Left colon (tissue), 2 donors: ENCODE measurements at places on chromosomes 3 and 15.

GRCh38 chr15:101266034-101266433 is 11.3 kb downstream of the SELENOS start:
- DNase-seq, result no peak

- DNase-seq, result no peak
Observed at GRCh38 chr15:81728726-81729125, 317.1 kb downstream of the MEX3B start.

GRCh38 chr15:67396114-67396513 is 124.8 kb upstream of the C15orf61 start:
- DNase-seq, result no peak

DNA sequence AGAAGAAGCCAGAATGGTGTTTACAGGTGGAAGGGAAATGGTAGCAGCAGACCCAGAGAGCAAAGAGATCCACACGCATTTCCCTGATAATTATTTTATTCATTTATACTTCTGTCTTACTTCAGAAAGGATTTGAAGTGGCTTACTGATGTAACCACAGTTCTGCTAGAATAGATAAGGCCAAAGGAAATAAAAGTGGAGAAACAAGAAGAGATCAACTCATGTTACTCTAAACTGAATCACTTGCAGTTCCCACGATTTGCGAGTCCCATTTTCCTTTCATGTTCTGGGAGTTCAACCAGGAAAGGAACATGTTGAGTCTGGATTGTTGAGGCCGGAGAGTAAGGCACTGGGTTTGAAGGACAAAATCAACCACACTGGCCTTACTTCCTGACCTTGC is 151.8 kb downstream of the MYRIP start:
- no peak for DNase-seq

DNA sequence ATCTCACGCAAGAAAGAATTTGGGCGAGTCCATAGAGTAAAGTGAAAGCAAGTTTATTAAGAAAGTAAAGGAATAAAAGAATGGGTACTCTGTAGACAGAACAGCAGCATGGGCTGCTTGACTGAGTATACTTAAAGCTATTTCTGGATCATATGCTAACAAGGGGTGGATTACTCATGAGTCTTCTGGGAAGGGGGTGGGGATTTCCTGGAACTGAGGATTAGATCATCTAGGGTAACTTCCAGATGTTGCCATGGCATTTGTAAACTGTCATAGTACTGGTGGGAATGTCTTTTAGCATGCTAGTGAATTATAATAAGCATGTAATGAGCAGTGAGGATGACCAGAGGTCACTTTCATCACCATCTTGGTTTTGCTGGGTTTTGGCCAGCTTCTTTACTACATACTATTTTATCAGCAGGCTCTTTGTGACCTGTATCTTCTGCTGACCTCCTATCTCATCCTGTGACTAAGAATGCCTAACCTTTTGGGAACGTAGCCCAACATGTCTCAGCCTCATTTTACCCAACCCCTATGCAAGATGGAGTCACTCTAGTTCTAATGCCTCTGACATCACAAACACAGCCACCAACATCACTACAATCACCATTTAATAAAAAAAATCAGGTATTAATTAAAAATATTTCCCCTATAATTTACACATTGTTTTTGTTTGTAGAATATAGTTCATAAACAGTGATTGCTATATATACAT is 890.7 kb upstream of the EPHA6 start:
- DNase-seq, result no peak

- no peak for DNase-seq
Observed at GRCh38 chr15:73607843-73608242, 25.3 kb downstream of the NPTN start.

DNA sequence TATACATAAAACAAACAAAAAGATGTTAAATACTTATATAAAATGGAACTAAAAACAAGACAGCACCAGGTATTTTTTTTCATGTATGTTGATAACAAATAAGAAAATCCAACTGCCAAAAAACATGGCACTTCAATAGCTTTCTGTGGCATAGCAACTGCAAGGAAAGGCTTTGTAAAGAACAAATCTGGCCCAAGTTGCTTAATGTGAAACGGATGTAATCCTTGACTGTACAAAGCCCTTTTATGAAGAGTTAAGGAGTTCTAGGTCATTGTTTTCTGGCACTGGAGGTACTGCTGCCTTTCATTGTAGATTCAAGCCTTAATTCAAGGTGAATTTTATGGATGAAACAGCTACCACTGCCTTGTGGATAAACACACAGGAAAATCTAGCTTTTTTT is 68.8 kb upstream of the SLC12A8 start:
- no peak for DNase-seq

DNA sequence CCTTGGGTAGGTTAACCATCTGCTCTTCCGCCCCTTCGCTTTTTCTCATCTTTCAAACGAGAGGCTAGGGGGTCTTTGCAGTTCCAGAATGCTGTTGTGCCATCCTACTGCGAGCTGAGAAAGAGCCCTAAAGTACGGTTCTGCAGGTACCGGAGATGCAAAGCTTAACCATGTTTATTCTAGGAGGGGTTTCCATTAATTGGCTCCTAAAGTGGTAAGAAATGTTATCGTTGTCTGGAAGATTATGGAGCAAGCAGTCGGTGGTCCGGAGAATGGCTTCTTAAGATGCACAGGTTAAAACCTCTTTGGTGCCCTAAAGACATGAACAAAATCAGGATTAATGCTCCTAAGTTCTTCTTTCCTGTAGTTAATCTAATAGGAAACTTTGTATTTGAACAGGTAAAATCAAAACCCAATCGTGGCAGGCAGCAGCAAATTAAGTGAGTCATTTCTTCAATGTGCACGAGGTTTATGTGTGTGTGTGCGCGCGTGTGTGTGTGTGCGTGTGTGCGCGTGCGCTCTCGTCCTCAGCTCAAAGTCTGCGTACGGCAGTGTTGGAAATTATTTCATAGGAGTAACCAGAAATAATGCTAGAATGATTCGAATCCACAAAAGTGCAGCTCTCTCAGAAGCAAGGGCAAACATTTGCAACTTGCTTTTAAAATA is 772 bp downstream of the FAM81A start:
- peak; percentile 76 for DNase-seq

DNA sequence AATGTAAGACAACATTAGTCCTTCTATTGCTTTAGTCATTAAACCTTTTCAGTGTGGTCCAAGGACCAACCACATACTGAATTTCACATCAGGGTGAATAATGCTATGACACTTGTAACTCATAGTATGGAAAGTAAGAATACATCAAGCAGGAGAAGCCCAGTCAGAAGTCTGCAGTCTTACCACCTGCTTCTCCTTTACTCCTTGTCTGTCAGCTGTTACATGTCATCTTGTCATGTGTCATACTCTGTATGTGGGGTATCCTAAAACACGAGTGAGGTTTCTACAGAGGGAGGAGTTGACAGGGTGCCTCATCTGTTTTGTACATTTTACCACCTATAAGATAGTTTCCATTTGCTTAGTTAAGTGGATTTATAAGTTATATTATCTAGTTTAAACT is 32.8 kb upstream of the EID1 start:
- no peak for DNase-seq

- DNase-seq, result no peak
Observed at GRCh38 chr15:89009080-89009479, 79.2 kb upstream of the ABHD2 start.

GRCh38 chr3:16842272-16843270 is 42.2 kb upstream of the PLCL2 start:
- peak; percentile 75 for DNase-seq

DNA sequence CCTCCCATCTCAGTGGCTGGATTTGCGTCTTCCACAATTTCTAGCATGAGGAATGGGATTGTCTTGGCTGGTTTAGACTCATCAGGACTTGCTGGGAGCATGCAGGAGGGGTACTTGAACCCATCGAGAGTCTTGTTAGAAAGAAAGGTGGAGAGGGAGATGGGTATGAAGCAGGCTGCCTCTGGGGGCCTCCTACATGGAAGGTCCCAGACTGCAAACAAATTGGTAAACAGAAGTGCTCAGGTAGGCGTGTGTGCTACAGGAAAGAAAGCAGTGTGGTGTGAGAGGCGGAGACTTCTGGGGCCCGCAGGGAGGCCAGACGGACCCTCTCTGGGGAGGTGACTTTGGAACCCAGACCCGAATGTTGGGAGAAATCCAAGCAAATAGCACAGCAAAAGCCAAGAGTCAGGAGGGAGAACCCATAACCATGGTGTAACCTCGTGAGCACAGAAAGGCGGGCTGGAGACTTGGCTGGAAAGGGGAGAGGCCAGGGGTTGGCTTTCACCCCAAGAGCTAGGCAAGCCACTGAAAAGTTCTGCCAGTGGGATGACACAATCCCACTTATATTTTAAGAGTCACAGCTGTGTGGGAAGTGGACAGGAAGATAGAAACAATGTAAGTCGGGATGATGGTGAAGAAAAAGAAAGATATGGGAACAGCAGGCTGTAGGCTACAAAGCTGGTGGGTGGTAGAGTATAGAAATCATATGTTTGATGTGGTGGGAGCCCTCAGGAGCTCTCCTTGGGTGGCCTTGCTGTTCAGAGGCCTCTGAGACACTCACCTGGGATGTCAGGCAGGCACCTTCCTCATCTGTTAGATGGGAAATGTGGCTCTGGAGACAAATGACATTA is 130.1 kb upstream of the PRR20G start:
- DNase-seq, result no peak

DNA sequence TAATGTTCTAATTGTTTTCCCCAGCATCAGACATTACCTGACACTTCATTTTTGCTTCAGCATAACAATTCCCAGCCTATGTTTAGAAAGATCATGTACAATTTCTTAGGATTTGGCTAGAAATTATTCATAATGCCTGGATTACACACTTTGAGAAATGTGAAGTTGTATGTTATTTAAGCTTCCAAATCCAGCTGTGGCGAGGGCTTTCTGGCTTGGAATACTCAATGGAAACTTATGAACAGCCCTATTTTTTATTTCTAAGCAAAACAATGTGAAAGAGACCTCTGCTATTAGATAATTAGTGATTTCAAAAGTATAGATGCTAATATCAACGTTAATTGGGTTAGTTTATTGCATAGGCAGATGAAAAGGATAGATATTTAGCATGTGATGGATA is 341.6 kb downstream of the ZNF385D start:
- no peak for DNase-seq

DNA sequence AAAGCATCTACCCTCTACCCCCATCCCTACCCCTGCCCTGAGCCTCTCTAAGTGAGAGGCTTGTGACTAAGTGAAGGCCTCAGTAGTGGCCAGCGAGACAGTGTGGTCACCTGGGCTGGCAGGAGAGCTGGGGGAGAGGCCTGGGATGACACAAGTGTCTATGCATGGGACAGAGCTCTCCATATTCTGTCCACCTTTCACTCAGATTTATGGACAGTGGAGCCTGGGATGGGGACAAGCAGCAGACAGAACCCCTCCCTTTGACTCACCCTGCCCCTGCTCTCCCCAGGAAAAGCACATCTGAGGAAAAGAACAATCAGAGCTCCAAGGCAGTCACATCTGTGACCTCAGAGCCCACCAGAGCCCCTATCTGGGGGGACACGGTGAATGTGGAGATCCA is 26.0 kb downstream of the CCDC33 start:
- no peak for DNase-seq

GRCh38 chr3:186669378-186670084 is 3.7 kb downstream of the HRG start:
- no peak for DNase-seq
